Stimulated activated CD4-positive, alpha-beta T cell treated with anti-CD3 and anti-CD28 coated beads, TNF-alpha, amount 100 ng/mL, for 1 hour (primary cell): ENCODE measurements at places on chromosomes 7 and 10.

DNA sequence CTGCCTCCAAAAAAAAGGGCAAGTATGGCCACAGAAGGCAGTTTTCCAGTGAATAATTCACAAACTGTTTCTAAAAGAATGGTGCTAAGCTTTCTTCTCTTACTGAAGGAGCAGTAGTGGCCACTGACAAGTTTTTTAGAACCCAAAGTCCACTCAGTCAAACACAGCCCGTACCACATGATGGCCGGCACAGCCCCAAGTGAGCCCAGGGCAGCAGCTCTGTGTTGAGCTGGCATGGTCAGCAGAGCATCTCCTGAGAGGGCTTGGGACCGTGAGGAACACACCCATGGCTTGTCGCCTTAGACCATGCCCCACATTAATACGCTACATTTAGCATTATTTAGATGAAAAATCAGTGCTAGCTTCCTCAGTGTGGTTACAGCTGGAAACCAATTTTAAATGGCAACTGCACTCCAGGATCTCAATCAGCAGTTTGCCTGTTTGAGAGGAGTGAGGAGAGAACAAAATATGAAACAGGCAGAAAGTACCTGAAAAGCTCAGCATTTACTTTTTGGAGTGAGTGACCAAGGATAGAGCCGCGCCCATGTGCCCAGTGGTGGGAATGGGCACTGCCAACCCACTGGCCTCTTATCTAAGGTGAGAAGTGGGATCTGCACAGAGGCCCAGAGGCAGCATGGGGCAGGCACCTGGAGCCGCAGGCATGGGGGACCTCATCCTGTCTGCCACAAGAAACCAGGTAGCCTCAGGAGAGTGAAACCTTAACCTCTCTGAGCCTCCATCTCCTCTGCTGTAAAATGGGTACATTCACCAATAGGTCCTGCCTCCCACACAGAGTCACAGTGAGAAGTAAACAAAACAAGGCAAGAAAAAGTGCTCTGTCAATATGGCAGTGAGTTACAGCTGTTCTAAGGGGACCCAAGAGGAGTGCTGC lies 17.4 kb downstream of the PSAP start:
- DNase-seq: no peak

- no peak for DNase-seq
Measured at GRCh38 chr7:96855139-96855538, 145.5 kb upstream of the SEM1 start.

DNA sequence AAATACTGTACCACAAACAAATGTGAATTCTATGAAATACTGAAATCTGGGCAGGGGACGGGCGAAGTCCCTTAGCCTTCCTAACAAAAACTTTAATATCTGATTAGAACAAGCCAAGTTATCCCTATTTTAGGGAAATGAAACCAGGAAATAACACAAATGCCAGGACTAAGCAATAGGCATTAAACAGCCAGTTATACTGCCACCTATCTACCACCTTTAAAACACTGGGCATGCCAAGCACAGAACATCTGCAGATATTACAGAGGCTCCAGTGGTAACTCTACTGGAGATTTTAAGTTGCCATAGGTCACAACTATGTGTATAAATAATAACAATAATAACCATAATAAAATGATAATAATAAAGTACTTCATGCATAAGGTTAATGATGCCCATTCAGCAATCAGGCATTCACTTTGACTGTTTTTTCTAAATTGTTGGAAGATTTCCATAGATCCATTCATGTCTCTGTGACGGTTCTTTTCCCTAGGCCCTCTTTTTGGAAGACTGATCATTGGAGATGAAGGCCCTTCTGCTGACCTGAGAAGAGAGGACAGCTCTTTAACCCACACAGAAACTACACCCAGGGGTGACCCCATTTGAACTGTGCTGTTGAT lies 195.7 kb downstream of the CACNA2D1 start:
- no peak for DNase-seq

- no peak for DNase-seq
Measured at GRCh38 chr7:122588621-122589020, 110.3 kb downstream of the RNF133 start.

- DNase-seq: no peak
Measured at GRCh38 chr10:70145666-70146488, 623 bp downstream of the TYSND1 start.

DNA sequence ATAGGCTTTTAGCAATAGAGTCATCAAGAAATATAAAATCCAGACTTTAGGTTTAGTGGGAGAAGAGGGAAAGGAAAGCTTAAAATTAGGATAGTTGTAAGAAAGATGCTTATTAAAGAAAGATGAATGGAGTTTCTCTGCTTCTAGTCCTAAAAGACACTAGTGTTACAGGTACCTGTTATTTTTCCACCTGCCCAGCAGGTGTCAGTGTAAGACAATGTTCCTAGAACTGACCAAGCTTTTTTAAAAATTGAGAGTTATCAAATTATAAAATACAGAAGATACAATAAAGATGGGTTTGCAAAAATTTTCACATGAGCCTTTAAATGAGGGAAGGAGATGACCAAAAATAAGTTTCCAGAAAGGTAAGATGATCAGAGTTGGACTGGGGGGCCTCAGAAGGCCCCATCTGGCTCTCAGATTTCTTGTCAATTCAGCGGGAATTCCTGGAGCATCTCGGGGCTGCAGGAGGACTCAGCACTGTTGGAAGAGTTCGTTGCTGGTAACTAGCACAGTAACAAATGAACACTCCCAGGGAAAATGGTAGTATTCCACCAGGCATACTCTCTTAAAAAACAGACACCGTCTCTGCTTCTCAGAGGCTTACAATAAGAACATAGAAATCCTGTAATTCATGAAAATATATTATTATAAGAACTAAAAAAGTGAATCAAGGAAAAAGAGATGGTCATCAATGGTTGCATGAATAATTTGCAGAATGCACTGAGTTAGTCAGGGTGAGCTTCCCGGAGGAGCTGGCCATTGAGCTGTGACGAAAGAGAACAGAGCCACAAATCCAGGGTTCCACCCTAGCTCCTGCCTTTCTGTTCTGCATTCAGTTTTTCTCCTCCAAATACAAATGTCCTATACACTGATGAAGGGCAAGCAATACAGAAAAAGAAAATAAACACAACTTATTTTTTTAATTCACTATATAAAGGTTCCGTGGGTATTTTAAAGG lies 71.8 kb upstream of the PIK3CG start:
- no peak for DNase-seq
